SJSA1 (cell line): ENCODE measurements at places on chromosomes 2 and 18.

DNA sequence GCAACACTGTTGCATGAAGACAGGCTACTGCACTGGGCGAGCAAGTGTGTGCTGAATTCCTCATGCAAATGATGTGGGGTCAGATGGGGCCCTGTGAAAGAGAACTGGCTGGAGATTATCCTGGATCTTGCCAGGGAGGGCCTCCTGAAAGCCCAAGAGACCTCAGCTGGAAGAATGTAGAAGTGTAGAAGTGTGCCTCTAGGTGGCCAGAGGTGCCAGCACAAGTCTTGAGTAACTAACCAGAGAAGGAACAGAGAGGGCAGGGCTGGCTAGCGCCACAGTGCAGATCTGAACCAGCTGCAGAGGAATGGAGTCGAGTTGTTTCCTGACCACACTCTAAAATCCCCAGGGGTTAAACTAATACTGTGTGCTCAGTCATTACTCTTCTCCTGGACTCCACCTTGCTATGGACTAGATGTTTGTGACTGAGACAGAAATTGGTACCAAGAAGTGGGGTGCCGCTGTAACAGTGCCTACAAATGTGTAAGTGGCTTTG, 399.3 kb downstream of the LRATD1 start:
- DNase-seq: no peak

DNA sequence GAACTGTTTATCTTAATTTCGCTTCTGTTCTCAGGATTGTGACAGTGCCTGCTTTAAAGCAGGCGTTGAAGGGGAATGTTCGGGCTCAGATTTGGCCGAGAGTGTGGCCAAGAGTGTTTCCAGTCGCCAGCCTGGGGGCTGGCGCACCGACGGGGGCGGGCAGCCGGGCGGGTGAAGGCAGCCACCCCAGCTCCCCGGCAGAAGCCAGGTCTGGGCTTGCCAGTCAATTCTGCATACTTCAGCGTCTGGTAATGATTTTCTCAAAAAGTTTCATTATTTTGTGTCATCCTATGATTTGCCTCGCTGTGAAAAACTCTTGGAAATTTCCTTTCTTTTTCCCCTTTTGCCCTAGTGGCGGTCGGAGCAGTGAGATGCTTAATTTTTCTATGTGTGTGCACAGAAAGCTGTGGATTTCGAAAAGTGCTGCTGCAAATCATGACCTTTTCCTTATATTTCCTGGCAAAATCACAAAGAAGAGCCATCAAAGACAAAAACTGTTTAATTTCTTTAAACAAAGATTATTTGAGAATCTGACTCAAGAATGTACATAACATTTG, 856 bp downstream of the FAM228A start:
- no peak for DNase-seq

- DNase-seq: no peak
These were observed 75.7 kb downstream of the RNF152 start for GRCh38 chr18:61817086-61817485.

- no peak for DNase-seq
These were observed 697.5 kb upstream of the RAB6C start for GRCh38 chr2:129281791-129282530.

DNA sequence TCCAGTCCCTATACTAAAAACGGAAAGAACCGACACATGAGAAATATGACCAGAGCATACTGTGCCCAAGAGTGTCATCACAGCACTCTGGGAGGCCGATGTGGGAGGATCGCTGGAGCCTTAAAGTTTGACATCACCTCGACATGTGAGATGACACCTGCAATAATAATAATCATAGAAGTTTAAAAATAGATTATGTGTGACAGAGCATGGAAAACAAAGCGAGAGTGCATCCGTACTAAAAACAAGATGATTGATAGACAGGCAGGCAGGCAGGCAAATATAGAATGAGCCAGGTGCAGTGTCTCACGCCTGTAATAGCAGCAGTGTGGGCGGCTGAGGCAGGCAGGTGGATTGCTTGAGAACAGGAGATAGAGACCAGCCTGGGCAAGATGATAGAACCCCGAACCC, 114.8 kb upstream of the ANKRD30BL start:
- no peak for DNase-seq

- DNase-seq: no peak
These were observed 31.8 kb upstream of the TMEM131 start for GRCh38 chr2:98027538-98027937.
